Caco-2 (cell line): ENCODE measurements at places on chromosomes 5 and 9. TPM values are rescaled to one million over a fixed set of nuclear protein-coding genes. Genes with fewer than 3 reads are reported as not detected.

NCS1 gene
- total RNA-seq = 18.2 and 19.1 TPM in 2 replicates

CCDC69 gene
- 5.1 TPM in 2 replicates for total RNA-seq

PLPP7 gene
- total RNA-seq = 0.11 TPM in 1 of 2 replicates, not detected in the other

KLF9 gene
- 0.77 and 0.98 TPM in 2 replicates for total RNA-seq

NSG2 gene
- total RNA-seq = not detected in 2 replicates

PPP3R2 gene
- total RNA-seq = not detected in 2 replicates

ZFP2 gene
- 0.29 and 0.35 TPM in 2 replicates for total RNA-seq

FRMD3 gene
- 0.12 TPM in 1 of 2 replicates, not detected in the other for total RNA-seq

DNA sequence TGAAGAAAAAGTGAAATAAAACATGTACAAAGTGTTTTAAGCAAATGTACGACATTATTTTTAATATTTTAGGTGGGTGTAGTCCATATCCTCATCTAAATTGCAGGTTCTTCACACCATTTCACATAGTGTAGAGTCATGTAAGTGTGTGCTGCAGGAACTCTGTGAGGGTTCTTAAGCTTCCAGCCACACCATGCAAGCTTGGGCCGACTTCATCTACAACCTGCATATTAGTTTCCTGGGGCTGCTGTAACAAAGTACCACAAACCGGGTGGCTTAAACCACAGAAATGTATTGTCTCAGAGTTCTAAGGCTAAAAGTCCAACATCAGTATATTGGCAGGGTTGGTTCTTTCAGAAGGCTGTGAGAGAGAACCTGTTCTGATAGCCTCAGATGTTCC lies 10.2 kb downstream of the PAM start:
- peaks cover 12% of the 10 kb centered on the region; the same call in 1 of the 2 replicates for H3K4me1 ChIP-seq
- H3K27ac ChIP-seq = no peak overlapping the region
- no peaks in the 10 kb centered on the region for H3K27me3 ChIP-seq
- no peak for DNase-seq
- H3K36me3 ChIP-seq = no peaks in the 10 kb centered on the region
- H3K4me3 ChIP-seq = no peak overlapping the region

DNA sequence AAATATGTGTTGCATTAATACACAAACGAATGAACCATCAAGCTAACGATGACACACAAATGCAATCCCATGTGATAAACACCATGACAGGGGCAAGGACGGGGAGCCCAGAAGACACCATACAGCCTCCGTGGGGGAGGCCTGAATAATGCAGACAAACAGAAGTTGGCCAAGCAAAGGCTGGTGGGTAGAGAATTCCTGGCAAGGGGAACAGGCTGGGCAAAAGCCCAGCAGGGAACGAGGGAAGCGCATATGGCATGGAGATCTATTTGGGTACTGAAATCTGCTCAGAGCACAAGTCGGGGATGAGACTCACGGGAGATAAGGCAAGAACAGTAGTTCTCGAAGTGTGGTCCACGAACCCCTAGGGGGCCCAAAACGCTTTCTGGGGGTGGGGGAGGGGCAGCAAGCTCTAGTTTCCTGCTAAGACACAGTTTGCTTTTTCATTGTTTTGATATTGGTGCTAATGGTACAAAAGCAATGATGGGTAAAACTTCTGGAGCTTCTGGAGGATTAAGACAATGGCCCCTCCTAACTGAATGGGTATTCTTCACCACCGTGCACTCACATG lies 42.9 kb upstream of the FBXW11 start:
- H3K27ac ChIP-seq = no peak overlapping the region
- no peaks in the 10 kb centered on the region for H3K36me3 ChIP-seq
- H3K4me1 ChIP-seq = no peaks in the 10 kb centered on the region
- no peaks in the 10 kb centered on the region for H3K27me3 ChIP-seq
- no peak for DNase-seq

GRCh38 chr5:137148159-137148558 lies 351.0 kb downstream of the SPOCK1 start:
- no peak for DNase-seq
- no peak overlapping the region for H3K4me3 ChIP-seq
- no peaks in the 10 kb centered on the region for H3K4me1 ChIP-seq
- no peaks in the 10 kb centered on the region for H3K36me3 ChIP-seq

GRCh38 chr5:90632791-90633190 lies 74.2 kb downstream of the ADGRV1 start:
- no peak overlapping the region for H3K27ac ChIP-seq
- no peaks in the 10 kb centered on the region for H3K36me3 ChIP-seq
- DNase-seq = no peak

GRCh38 chr5:9596171-9596780 lies 33.9 kb downstream of the TAS2R1 start:
- no peak overlapping the region for H3K4me3 ChIP-seq
- H3K4me1 ChIP-seq = no peaks in the 10 kb centered on the region
- no peaks in the 10 kb centered on the region for H3K36me3 ChIP-seq
- H3K27me3 ChIP-seq = no peaks in the 10 kb centered on the region
- H3K27ac ChIP-seq = no peak overlapping the region

GRCh38 chr9:93332317-93332716 lies 119.2 kb upstream of the FAM120A start:
- no peak overlapping the region for H3K4me3 ChIP-seq
- no peak for DNase-seq
- H3K4me1 ChIP-seq = peaks cover 13% of the 10 kb centered on the region
- no peak overlapping the region for H3K27ac ChIP-seq

- peaks cover 49% of the 10 kb centered on the region for H3K4me1 ChIP-seq
- no peaks in the 10 kb centered on the region; the same call in 1 of the 2 replicates for H3K36me3 ChIP-seq
- H3K27me3 ChIP-seq = no peaks in the 10 kb centered on the region
- H3K4me3 ChIP-seq = no peak overlapping the region
- DNase-seq = no peak
Measured at GRCh38 chr9:38017149-38017884, 51.7 kb downstream of the SHB start.

DNA sequence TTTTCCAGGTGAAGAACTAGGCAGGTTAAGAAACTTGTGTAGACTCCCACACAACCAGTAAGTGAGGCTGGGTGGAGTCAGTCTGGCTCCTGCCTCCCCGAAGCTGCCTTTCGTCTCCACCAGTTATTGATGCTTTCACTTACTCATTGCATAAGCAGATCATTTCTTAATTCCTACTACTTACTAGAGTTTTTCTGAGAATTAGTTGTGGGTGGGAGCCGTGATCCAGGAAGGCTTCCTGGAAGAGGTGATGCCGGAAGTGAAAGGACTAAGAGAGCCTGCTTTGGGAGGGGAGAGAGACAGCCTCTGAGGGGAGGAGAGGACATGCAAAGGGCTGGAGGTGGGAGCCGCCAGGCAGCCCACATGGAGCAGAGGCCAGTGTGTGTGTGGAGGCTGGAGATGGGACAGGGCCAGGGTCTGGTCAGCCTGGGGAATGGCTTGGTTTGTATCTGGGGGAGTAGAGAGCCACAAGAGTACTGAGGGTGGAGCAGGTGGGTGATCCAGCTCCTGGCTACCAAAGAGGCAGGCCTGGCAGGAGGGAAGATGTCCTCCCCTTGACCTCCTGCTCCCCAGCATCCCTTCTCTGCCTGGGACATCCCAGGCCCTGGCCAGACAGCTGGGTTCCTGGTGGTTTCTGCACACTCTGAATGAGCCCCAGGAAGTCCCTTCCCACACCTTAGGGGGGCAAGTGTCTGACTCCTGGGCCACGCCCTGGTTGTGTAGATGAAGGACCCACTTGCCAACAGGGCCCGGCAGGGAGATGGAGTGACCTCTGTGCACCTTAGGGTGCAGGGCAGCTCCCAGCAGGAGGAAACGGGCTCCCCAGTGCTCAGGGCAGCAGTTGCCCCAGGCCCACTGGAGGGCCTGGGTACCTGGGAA lies 12.2 kb upstream of the CARD19 start:
- no peaks in the 10 kb centered on the region for H3K36me3 ChIP-seq
- H3K27me3 ChIP-seq = no peaks in the 10 kb centered on the region
- DNase-seq = no peak
- no peak overlapping the region for H3K27ac ChIP-seq
- no peaks in the 10 kb centered on the region for H3K4me1 ChIP-seq
- no peak overlapping the region for H3K4me3 ChIP-seq

DNA sequence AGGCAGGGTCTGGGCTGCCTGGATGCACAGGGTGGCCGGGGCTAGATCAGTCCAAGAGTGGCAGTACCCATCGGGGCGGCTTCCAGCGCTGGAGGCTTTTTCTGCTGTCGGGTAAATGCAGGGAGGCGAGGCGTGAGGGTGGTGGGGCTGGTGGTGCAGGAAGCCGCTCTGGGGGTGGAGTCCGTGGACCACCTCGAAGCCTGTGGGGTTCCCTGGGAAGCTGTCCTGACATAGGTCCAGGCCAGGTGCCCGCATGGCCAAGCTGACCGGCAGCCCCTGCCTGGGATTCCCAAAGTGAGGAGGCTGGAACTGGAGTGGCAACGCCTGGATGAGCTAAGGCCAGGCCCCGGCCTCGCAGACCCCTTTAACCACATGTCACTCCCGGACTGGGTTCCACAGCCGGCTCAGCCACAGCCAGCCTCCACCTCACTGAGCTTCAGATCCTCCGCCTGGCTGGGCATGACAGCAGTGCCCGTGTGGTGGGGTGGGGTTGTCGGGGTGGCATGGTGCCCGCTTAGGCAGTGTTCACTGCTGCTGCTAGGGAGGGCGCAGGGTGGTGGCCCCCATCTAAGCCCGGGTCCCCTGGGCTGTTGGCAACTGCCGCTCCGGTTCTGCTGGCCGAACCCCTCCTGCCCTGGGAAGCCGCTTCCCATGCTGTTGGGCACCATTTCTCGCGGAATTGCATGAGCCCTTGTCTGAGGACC lies 1.4 kb upstream of the QRFP start:
- H3K27me3 ChIP-seq = no peaks in the 10 kb centered on the region
- no peaks in the 10 kb centered on the region for H3K36me3 ChIP-seq
- H3K4me1 ChIP-seq = no peaks in the 10 kb centered on the region
- H3K27ac ChIP-seq = no peak overlapping the region
